GM12891 (cell line): ENCODE measurements at places on chromosomes 12 and 14.

DNA sequence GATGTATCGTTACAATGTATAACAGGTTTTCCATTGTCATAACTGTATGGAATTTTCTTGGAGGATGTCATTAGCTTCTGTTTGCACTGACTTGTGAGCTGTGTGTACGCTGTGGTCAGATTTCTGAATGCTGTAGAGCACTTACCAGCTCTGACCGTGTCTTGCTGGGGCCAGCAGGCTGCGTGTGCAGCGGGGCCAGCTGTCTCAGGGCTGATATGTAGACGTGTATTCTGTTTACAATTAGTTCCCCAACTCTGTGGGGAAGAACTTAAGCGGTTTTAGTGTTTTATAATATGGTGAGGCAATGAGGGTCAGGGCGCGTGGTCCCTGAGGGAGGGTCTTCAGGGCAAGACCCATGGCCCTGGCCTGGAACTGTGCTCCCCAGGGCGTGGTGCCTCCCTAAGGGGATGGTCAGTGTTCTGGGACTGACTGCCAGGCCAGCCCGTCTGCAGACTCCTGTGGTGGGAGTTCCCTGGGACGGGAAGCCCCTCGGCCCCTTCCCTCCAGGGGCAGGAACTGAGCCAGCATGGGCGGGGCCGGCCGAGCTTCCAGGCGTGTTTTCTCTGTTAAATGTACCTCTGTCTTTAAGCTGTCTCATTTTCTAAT, 18.7 kb downstream of the XRCC3 start:
- no peak for DNase-seq

GRCh38 chr14:75047506-75047905, 3.8 kb downstream of the MLH3 start:
- no peak for DNase-seq

DNA sequence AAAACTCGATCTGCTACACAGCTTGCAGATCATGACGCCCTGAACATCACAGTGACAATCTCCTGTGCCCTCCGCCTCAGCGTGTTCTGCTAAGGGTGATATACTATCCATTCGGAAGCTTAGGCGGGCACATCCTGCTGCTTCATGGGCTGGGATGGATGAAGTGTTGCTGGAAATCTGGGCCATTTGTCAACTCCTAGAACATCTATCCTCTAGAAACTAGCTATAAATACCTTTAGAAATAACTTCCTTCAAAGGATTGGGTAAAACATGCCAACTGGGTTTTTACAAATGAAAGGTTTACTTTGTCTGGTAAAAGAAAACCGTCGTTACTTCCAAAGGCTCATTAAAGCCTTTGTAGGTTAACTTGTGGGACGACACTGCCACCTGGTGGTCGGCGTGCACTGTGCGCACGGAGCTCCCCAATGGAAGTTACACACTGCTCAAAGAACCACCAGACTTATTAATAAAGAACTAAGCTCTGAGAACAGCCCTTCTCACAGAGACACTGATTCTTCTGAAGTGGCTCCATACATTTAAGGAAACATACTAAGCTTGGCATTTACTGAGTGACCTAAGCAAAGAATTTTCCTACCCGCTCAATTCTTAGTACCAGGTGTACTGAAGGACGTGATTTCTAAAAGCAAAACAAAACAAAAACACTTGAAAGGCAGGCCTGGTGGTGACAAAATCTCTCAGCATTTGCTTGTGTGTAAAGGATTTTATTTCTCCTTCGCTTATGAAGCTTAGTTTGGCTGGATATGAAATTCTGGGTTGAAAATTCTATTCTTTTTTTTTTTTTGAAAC, 21.6 kb upstream of the CACNA2D4 start:
- DNase-seq, result peak; percentile 67

- no peak for DNase-seq
Observed at GRCh38 chr12:3463921-3464320, 27.1 kb upstream of the PRMT8 start.

DNA sequence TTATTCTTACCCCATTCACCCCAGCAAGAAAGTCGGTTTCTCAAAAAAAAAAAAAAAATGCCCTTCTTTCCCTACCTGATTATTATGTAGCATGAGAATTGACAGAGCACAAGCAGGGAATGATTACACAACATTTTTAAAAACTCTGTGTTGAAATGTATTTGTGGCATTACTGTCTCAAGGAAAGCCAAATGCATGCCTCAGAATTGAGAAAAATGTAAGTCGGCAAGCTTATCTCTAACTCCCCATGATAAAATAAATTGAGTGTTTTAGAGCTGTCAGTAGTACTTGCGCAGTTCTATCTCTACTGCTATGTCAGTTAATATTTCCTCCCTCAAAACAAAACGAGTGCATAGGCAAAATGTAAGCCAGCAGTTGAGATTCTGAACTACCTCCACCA, 25.7 kb downstream of the ANO4 start:
- DNase-seq, result no peak

DNA sequence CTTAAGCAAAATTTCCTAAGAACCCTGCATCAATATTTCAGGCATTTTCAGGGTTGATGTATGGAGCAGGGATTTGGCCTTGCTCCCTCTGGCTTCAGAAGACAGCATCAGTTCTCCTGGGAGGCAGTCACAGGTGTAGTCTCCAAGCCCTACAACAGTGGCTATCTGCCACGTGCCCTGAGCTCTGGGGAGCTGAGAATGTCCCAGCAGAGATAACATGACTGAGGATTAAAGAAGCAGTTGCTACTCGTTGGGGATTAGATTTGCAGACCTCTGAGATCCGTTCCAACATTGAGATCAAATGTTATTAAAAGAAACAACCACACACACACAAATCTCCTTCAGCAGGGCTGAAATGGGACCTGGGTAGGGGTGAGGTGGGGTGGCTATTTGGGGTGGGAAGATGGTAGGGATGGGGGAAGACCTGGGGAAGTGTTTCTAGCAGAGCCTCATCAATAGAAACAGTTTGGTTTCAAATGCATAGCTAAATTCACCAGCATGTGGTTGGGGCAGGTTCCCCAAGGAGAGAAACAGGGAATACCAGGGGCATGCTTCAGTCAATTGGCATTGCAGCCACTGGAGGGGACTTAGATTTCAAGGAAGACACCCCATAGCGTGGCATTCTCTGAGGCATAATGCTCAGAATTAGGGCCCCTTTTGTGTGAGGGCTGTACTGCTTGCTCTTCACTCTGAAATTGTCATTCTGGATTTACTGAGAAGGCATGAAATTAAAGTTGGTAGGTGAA, 15.2 kb upstream of the FAM234B start:
- DNase-seq, result no peak

DNA sequence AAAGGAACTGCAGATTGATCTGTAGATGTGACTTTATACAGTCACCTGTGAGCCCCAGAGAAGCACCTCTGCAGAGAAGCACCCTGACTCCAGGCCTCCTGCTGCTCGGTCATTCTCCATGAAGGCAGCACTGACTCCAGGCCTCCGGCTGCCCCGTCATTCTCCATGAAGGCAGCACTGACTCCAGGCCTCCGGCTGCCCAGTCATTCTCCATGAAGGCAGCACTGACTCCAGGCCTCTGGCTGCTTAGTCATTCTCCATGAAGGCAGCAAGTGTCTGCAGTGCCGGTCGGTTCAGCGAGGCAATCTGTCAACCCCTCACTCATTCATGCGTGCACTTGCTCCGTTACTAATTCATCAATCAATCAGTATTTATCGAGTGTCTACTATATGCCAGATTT, 160.3 kb downstream of the PIWIL1 start:
- no peak for DNase-seq

GRCh38 chr14:32710231-32710671, 228.4 kb upstream of the NPAS3 start:
- DNase-seq, result no peak

DNA sequence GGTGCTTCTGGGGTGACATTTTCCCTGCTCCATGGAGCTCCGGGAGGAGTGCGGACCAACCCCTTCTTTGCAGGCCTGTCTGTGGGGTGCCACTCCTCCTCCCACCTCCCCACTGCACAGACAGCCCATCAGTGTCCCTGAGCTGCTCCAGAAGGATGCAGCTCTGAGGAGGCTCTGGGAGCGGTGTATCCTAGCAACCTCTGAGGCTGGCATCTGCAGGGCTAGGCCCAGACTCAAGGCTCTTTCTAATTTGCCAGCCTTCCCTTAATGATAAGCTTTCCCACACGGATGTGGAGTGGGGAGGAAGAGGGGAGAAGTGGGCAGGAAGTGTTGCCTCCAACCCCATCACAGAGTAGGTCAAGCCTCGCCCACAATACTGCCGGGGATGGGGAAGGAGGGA, 59.7 kb downstream of the CALM1 start:
- no peak for DNase-seq

DNA sequence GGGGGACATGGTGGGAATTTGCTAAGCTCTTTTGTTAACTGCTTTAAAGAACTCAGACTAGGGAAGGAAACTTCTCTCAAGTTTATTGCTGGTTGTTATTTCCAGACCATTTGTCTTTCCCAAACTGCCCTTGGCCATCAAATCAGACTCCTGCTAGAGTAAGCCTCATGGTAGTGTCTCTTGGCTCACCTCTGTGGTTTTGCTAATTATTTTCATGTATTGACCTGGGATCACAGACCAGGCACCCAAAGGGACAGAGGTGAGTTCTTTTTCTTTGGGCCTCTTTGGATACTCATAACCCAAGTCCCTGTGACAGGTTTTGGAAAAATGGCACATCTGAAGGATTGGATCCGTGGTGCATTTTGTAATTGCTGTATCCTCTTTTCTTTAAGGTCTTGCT, 11.2 kb downstream of the ETV6 start:
- no peak for DNase-seq

- no peak for DNase-seq
Observed at GRCh38 chr14:101875041-101875726, 89.2 kb upstream of the DYNC1H1 start.

GRCh38 chr14:77989441-77989991, 180.7 kb upstream of the NRXN3 start:
- DNase-seq, result no peak

DNA sequence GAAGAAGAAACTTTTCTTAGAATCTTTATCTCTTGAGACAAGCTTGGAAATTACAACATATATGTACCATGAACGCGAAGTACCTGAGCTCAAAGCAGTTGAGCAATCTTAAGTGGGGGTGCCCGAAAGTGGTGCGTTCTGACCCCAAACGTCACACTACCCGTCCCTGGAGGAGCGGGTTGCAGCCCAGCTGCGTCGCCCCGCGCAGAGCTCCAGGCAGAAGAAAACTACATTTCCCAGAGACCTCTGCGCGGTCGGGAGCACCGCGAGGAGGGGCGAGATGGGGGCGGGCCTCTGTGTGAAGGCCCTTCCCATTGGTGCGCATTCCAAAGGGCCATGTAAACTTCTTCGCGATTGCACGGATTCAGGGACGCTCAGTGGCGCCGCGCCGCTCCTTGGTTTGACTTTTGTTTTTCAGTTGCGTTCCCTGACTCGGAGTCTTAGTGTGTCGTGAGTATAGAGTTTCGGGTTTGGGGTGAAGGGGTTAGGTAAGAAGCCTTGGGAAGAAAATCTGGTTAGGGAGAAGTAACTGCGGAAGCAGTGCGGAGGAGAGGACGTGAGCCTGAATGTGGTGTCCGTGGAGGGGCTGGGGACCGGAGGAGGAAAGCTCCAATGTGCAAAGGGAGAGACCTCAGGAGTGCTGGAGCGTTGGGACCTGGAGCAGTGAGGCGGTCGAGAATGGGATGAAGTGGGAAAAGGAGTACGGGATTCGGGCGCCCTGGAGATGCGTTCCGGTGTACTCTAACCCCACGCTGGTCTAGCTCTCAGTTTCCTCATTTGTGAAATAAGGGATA, at the start of gene CCDC77:
Gene CCDC77, plus strand, starts transcription at position 410 of the 794 bp plus-strand sequence. CDS start 7,740 bp downstream, outside the sequence.
- DNase-seq, result peak; percentile 80

GRCh38 chr14:99655521-99655920, 10.6 kb downstream of the HHIPL1 start:
- no peak for DNase-seq

- no peak for DNase-seq
Observed at GRCh38 chr12:53071591-53072551, 7.3 kb downstream of the SPRYD3 start.

DNA sequence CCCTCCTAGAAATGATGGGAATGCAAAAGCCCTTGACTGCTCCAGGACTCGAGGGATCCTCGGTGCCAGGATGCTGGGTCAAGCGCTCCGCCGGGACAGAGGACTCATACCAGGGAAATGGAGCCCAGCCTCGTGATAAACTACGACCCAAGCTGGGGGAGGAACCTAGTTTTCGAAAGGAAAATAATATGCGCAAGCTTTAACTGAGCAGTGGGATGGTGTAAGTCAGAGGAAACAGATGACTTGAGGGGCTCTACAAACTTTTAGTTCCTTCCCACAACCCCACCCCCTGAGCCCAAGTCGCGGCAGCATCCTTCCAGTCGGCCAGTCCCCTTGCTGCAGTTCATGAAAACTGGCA, 654 bp upstream of the SUPT16H start:
- DNase-seq, result no peak

DNA sequence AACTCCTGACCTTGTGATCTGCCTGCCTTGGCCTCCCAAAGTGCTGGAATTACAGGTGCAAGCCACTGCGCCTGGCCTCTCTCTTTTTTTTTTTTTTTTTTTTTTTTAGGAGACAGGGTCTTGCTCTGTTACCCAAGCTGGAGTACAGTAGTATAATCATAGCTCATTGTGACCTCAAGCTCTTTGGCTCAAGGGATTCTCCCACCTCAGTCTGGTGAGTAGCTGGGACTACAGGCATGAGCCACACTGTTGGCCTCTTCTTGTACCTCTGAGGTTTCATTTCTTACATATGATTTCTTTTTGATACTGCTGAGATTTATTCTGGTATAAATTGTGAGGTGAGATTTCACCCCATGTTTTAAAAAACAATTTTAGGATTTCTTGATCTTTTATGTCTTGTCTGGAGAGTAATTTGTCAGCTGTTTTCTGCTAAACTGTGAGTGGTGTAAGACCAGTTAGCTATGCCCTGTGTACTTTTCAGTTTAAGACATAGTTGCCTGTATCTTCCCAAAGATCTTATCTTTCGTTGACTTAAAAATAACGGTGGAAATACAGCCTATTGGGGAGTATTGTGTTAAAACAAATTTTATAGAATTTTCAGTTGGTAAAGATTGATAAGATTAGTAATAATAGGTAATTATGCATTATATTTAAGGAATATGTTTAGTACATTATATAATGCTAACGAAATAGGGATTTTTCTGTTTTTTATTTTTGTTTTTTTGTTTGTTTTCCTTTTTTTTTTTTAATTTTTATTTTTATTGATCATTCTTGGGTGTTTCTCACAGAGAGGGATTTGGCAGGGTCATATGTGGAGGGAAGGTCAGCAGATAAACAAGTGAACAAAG, 31.7 kb downstream of the WDR20 start:
- DNase-seq, result no peak

GRCh38 chr12:108564724-108565123, 2.3 kb downstream of the ISCU start:
- DNase-seq, result no peak

- DNase-seq, result no peak
Observed at GRCh38 chr12:12178559-12178958, 88.3 kb downstream of the LRP6 start.

- DNase-seq, result no peak
Observed at GRCh38 chr12:52896190-52897100, 8.4 kb downstream of the KRT8 start.

GRCh38 chr12:131370791-131371347, 340.0 kb upstream of the SFSWAP start:
- DNase-seq, result no peak

- no peak for DNase-seq
Observed at GRCh38 chr12:16726879-16727278, 120.9 kb upstream of the LMO3 start.

GRCh38 chr12:12561371-12562015, 1.2 kb downstream of the DUSP16 start:
- DNase-seq, result no peak
